Activated CD4-positive, CD25-positive, alpha-beta regulatory T cell (primary cell): ENCODE measurements at places on chromosomes 7 and 10.

- DNase-seq = no peak
Observed at GRCh38 chr7:7923818-7924217, 44.8 kb upstream of the GLCCI1 start.

- no peak for DNase-seq
Observed at GRCh38 chr7:8436965-8437364, 3.6 kb downstream of the NXPH1 start.

DNA sequence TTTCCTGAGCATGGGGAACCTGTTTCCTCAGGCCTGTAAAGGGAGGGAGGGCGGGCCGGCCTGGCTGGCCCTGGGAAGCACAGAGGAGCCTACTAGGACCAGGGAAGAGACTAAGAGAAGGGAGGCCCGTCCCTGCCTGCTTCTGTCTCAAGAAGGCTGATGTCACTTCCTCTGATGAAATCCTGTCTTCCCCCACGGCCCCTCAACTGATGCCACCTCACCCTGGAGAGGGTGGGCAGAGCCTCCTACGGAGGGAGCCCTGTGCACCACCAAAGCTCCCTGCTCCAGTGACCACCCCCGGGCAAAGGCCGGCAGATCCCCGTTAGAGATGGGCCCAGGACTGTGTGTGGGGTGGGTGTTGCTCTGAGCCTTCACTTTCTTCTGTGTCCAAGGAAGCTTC, 1.0 kb upstream of the PILRA start:
- DNase-seq = no peak

- no peak for DNase-seq
Observed at GRCh38 chr7:43856996-43857395, 12.3 kb downstream of the MRPS24 start.

DNA sequence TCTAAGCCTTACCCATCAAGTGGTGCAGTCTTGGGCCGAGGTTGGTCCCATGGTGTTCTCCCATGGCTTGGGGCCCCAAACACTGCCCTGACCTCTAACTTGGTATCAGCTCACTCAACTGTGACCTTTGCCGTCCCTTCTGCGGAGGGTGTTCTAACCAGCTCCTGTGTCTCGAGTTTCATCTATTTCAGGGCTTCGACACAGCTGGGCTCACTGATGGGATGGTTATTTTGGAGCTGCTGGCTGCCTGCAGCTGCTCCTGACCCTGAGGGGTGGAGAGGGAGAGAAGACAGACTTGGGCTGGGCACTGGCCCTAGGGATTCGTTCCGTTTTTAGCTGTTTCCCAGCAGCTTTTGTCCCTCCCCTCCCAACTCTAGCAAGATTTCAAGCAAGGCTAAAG, 86.9 kb downstream of the NEURL1 start:
- no peak for DNase-seq

GRCh38 chr10:63707254-63707910, 186.2 kb downstream of the REEP3 start:
- DNase-seq = no peak

GRCh38 chr10:109974504-109975191, 33.1 kb upstream of the ADD3 start:
- DNase-seq = no peak

GRCh38 chr10:48340734-48341133, 34.3 kb downstream of the MAPK8 start:
- DNase-seq = no peak

DNA sequence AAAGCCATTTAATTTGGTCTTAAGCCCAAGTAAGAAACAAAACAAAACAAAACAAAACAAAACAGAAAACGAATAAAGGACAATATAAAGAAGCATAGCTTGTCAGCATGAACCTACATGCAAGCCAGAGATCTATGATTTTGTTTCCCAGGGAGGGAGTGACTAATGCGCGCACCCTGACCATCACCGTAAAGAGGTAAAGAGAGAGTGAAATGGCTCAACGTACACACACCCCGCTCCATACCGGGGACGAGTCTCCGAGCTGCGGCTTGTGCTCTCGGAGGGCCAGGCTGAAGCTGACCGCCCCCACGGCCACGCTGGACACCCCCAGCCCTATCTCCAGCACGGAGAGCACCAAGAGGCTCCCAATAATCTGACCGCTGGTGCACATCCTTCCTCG, 1.1 kb downstream of the TMEM196 start:
- DNase-seq = no peak

DNA sequence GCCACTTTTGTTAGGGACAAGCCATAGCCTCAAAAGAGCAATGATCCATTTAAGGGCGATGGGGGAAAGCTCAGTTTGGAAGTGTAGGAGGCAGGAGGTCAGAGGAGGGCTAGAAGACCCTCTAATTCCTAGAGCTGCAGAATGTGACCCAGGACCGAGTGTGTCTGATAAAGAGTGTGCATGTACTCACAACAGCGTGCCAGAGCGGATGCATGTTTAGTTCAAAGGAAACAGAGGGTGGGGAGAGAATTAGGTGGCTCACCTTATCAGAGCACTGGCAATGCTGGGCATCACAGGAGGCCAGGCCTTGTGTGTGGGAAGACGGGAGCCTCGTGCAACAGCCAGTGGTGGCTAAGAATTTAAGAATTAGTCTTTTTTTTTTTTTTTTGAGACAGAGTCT, 133.9 kb upstream of the COBL start:
- DNase-seq = no peak

DNA sequence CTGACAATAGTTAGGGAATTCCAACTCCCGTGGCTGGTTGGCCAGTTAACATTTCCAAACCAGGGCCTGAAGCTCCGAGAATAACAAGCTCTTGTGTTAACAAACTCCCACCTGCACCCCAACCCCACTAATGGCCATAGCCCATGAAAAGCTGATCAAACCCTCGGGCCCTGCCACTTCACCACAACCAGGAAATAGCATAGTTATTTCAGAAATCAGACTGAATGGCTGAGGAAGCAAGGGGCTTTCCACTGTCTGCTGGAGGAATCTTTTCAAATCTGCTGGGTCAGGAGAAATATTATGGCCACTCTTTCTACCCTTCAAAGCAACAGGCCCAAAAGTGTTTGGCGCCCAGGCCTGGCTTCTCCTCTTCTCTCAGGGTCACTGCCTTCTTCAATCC, 145.6 kb downstream of the GLCCI1 start:
- DNase-seq = no peak

GRCh38 chr7:128017862-128018845, 13.1 kb downstream of the LRRC4 start:
- DNase-seq = no peak

DNA sequence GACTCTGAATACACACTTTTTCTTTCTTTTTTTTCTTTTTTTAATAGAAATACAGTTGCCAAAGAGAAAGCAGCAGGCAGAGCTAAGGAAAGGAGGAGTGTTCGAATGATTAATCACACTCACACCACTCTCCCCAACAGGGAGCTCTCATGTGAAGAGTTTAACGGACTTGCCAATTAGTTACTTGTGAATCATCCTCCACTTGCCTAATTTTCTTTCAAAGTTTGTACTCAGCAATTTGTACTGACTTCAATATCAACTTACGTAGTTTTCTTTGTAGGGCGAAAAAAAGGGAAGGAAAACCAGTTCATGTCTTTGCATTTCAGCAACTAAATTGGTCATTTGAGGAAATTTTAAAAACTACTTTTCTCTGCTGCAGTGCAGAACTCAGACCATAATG, 109.2 kb downstream of the PIP4K2A start:
- DNase-seq = no peak

DNA sequence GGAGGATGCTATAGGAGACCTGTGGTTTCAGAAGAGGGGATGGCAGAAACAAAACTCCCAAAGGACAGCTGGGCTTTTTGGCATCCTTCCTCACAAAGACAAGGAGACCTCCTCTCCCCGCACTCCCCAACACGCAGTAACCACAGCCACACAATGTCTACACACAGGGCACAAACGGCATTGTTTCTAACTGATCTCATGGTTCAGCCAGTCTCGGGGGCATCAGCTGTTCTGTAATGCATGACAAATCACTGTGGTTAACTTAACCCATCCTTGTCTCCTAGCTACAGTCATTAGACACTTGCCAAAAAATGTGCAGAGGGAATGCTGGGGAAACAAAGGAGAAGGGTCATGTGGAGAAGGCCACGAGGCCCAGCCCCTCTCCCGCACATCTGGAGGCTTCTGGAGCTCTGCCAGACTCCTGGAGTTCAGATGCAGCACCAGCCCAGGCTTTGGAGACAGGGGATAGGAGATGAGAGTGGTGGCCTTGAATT, 7.6 kb upstream of the ADAMTS14 start:
- no peak for DNase-seq

DNA sequence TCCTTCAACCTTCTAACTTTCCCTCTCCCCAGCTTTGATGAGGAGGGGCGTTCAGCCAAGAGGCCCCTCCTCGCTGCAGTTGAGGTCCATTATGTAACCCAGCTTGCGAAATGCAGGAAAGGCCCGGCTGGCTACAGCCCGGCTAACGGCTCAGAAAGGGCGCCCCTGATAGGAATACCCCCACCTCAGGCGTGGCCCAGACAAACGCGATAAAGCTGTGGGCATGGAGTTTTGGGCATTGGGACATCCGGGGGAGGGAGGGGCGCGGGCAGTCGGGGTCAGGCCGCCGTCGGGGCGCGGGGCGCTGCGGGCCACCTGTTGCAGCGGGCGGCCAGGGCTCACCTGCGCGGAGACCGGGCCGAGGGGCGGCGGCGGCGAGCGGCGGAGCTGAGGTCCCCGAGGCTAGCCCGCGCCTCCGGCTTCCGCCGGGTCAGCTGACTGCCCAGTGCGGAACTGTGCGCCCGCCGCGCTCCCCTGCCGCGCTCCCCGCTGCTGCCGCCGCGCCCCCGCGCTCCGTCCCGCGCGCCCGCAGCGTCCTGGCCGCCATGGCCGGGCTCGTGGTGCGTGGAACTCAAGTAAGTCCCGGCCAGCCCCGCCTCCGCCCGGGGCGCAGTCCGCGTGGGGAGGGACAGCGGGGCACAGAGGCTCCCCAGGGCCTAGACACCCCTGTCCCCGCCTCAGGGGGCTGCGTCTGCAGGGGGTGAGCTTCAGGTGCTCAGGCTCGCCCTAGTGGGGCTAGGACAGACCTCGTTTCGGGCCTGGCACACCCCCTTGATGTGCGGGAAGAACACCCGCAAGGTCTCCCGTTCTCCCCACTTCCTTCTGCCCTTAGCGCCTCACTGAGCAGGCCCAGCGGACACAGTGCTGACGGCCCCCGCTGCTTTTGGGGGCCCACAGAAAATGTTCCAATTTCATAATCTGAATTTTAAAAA, at the start of gene LRMDA:
Gene LRMDA (plus strand): TSS at position 445 of the 932 bp plus-strand sequence.
- no peak for DNase-seq

DNA sequence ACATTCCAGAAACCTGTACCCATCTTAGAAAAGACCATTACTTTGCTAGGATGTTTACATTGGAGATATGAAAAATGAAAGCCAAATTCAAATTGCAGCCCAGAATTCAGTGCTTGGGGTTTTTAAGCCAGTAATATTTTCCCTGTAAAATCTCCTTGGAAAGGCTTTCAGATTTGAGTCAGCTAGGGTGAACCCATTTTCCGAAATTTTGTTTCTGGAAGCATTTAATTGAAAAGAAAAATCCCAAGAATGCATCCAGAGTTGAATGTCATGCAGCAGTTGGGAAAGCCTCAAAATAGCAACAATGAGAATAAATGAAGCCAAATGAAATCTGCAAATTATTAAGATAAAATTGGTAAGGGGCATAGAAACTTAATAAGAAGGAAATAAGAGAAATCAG, 106.4 kb downstream of the BMPER start:
- DNase-seq = no peak

- DNase-seq = no peak
Observed at GRCh38 chr7:30430276-30430675, 48.3 kb downstream of the NOD1 start.

- DNase-seq = no peak
Observed at GRCh38 chr7:33893377-33893776, 12.0 kb upstream of the BMPER start.

- no peak for DNase-seq
Observed at GRCh38 chr10:129049501-129049900, 417.5 kb upstream of the MGMT start.

GRCh38 chr10:24784061-24784460, 60.4 kb upstream of the ARHGAP21 start:
- DNase-seq = no peak

DNA sequence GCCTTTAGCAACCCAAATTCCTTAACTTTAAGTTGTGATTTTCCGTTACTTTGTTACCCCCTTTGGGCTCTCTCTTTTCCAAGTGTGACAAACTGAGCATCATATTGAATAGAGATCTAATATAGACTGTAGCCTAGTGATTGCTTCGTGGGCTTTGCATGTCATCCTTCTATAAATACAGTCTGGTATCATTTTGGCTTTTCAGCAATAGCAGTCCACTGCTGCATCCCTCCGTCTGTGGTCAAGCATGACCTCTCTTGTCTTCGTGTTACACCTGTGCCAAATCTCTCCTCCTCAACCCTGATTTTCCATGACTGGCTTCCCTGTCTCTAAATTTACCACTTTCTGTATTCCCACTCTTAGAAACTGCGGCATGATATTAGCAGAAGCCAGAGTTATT, 53.8 kb upstream of the AGK start:
- DNase-seq = no peak
